Jurkat, Clone E6-1 (cell line): ENCODE measurements at places on chromosomes 2 and 18.

DNA sequence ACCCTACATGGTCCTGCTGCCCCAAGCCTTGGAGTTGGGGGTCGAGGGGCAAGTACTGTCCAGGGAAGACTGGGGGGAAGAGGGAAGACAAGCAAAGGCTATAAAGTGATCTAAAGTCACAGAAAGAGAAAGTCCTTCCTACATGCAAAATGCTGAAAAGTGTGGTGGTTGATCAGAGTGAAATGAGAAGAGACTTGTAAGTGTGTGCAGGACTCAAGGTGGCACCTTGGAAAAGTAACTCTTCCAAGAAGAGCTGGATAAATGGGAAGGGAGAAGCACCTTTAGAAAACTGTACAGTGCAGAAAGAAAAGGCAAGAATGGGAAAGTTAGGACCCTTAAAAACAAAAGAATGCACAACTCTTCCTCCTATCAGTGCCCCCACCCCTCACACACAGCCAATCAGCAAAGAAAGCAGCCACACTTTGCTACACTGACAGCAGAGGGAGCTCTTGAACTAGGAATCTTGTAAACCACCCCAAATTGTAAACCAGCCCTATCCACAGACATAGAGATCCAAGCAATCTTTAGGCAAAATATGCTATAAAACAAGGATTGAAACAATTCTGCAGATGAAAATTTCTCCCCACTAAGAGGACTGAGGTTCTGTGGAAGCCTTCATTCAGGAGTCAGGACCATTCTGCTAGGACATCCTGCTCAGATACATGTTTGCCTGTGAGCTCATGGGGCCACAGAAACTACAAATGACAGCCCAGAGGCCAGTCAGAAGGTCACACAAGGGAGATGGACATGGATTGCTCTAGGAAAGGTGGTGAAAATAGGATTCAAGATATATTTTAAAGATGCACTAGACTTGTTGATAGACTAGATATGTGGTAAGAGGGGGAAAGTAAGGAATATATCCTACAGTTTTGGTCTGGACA lies 146.4 kb downstream of the FTCDNL1 start:
- DNase-seq = peak; percentile 32

DNA sequence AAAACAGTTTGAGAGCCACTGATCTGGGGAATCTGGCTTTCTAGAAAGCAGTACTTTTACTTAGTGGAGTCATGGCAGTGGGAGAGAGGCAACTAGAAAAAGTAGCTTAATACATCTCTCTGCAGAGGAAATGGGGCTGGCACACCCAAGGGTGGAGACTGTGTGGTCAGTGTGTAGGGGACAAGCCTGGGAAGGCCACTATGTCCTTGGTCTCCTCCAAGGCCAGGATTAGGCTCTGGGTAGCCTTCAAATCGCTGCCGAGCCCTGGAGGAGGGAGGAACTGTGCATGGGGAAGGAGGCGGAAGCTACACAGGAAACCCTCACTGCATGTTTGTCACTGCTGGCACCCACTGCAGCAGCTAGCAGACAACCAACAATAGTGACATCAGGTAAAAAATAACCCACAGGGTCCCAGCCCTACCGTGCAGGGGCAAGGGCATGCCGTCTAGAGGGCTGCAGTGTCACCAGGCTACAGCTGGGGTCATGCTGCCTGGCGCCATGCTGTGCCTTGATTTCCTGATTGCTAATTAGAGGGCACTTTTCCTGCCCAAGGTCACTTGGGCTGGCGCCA lies 34.8 kb downstream of the LBH start:
- DNase-seq = peak; percentile 65

GRCh38 chr2:53569957-53570727 lies 197.5 kb upstream of the CHAC2 start:
- no peak for DNase-seq

DNA sequence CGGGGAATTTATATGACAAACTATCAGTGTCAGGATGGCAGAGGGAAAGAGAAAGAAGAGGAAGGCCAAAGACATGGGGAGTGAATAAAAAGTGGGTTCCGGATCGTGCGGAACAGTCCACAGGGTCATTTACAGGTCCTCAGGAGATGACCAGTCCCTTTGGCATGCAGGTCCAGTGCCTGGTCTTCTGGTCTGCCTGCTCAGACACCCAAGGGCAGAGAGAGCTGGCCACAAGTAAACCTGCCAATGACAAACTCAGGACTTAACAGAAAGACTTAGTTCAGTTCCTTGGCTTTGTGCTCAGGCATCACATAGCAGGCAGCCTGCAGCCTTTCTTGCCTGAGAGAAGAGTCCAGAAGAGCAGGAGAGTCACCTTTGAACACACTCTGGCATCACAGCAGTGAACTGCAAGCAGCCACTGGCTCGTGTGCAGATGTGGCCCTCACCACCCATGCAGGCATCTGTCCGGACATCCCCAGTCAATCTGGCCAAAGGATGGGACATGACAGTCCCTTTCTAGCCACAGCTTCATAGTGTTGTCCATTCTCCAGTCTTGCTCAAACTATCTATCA lies 14.0 kb downstream of the TMEM127 start:
- no peak for DNase-seq

- DNase-seq = no peak
These were observed 1.2 kb downstream of the MLPH start for GRCh38 chr2:237488295-237488694.

DNA sequence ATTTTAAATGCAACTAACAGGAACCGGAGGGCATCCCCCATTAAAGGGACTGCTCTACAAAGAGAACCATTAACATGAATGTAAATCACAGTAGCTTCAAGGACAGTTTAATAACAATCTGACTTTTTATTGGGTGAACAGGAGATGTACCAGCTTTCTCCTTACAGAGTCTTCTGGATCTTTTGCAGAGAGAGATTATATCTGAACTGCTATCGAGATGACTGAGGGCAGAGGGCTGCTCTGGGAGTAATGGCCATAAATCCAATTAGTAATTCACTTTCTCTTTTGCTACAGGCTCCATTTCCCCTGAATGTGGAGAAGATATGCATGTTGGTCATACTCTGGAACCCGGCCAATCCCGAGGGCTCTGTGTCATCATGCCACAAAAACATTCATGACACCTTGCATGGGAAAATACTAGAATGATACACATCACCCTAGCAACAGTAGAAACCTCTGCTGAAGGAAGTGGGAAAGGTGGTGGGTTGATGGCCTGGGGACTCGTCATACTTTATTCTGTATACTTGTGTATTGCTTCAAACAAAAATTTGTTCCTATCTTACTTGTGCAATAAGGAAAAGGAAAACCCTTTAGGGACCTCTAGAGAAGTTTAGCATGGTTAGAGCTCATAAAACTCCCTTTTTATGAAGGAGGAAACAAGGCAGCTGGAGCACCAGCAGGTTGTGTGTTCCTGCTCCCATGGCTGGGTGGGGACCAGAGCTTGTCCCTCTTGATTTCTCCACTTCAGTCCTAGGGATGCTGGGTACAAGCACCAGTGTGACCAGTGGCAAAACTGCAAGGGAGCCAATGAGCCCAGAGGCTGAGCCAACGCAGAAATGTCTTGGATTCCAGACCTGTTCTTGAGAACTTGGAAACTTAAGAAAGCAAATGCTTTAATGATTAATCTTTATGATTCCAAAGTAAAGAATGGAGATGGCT lies 26.0 kb downstream of the CTAGE1 start:
- DNase-seq = peak; percentile 4

- DNase-seq = no peak
These were observed 266.7 kb upstream of the KLHL29 start for GRCh38 chr2:23118313-23118712.

GRCh38 chr2:55092439-55092838 lies 42.2 kb upstream of the RTN4 start:
- no peak for DNase-seq

- DNase-seq = peak; percentile 39
These were observed 67.0 kb downstream of the ZNF521 start for GRCh38 chr18:25284861-25285550.

- DNase-seq = peak; percentile 46
These were observed 216.0 kb downstream of the DSEL start for GRCh38 chr18:67300498-67300897.

GRCh38 chr2:237056287-237056875 lies 29.3 kb upstream of the COPS8 start:
- DNase-seq = no peak

GRCh38 chr2:143955401-143956065 lies 564.4 kb downstream of the ZEB2 start:
- DNase-seq = no peak

DNA sequence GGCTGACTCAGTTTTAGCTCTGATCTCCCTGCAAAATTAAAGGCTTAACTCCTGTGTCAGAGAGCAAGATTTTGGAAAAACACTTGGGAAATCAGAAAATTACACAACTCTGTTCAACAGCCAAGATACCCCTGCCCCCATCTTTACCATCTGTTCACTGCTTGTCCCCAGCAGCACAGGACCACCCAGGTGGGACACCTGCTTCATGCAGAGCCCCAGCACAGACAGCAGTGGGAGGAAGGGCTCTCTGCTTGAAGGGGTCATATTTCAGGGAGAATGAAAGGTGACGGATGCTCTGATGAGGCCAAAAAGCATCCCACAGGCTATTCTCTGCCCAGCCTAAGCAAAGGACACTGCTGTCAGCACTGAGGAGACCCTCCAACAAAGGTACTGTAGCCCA lies 584.6 kb upstream of the KLHL29 start:
- no peak for DNase-seq

- peak; percentile 45 for DNase-seq
These were observed 56.1 kb downstream of the SF3B1 start for GRCh38 chr2:197378494-197379307.

- no peak for DNase-seq
These were observed 30.0 kb upstream of the ITGAV start for GRCh38 chr2:186559848-186560247.

GRCh38 chr2:1987379-1987778 lies 243.1 kb upstream of the PXDN start:
- DNase-seq = no peak
